ENCODE measurements at places on chromosomes 3 and 15.

- DNase-seq: no peak
Observed at GRCh38 chr15:85804481-85805170, 9.9 kb upstream of the KLHL25 start.

GRCh38 chr3:48013288-48013980, 2.8 kb downstream of the MAP4 start:
- peak; percentile 65 for DNase-seq

DNA sequence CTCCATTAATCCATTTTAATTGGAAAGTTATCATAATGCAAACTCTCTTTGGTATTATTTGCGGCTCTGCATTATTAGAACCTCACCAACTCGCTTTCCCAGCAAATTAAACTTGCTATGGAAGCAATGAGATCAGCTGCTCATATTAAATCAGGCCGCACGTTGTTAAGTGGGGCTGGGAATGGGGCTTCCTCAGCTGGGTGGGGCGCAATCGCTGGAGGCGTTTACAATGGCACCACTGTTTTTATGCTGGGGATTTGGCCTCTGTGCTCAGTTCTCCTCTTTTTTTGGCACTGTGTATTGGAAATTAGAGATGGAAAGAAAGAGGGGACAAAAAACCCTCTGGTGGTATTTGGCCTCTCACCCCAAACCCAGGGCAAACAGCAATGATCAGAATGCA, 72.2 kb downstream of the RPLP1 start:
- no peak for DNase-seq

DNA sequence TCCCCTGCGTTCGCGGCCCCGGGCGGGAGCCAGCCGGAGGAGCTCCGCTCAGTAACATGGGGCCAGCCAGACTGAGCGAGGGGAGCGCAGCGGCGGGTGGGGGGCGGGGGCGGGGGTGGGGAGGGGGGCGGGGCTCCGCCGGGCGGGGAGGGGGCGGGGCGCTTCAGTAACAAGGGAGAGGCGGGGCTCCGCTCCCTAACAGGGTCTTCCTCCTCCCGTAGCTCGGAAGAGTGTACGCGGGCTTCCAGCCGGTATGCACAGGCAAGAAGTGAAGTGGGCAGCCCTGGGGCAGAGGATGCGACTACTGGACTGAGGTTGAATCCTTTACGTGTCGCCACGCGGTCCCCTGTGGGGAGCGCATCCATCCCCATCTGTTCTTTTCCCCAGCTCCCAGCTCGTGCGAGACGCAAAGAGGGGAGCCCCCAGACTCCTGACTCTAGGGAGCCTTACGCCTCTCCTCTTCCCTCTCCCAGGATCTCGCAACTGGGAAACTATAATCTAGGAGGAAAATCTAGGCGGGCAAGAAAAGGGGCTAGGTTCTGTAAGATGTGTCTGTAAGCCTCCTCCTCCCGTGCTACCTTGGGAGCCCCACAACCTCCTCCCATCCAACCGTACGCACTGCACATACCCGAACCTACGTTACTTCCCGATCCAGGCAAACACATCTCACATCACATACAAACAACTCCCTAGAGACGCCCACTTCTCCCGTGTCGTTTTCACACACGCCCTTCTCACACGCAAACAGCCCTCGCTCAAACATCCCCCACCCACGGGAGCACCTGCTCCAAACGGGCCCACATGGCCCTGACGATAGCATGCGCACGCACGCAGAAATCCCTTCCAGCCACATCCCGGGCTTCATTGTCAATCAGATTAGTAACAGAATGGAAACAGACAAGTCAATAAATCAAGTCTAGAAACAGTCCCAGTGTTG, at the start of gene SHF:
Gene SHF (minus strand): TSS at position 73 of the 937 bp plus-strand sequence. CDS start 15 bp downstream, at position 58.
- DNase-seq: peak; percentile 26

DNA sequence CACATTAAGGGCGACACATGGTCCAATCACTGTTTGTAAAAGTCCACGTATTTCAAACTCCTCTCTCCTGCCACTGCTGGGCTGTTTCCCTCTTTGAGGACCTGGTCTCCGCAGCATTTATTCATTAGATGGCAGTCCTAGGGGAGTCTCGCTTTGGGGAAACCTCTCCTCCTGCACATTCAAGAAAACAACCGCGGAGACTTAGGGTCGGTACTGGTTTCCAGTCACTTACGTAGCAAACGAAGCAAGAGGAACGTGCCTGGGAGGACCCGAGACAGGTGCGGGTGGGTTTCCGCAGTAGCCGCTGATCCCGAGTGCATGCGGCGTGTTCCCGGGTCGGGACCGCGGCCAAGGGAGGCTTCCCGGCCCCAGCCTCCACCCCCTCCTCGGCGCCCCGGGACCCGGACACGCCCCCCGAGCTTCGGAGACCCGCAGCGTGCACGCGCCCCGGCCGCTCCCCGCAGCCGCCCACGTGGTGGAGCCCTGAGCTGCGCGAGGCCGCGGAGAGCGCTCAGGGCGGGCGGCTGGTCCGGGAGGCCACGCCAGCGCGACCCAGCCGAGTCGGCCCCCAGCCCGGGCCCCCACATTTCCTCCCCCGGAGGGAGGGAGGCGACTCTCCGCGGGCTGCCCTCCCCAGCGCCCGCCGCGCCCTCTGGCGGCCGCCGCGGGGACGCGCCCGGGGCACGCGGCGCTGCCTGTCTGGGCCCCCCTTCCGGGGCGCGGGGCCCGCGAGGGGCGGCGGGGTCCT, 1.1 kb upstream of the IGF1R start:
- DNase-seq: peak; percentile 55

DNA sequence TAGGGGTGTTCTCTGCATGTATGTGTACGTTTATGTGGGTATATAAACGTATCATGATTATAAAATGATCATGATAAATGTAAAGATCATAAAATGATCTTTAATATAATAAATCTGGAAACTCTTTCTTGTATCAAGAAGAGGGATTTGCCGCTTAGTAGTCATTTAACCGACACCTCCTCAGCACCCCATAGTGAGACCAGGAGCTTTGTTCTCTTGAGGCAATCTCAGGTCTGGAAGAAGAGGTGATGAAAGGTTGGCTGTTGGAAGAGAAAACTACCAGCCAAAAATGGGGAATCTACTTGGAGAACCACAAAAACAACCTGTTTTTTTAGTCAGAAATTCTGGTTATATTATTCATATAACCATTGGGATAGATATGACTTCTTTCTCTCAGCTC, 38.7 kb downstream of the TGFBR2 start:
- no peak for DNase-seq

DNA sequence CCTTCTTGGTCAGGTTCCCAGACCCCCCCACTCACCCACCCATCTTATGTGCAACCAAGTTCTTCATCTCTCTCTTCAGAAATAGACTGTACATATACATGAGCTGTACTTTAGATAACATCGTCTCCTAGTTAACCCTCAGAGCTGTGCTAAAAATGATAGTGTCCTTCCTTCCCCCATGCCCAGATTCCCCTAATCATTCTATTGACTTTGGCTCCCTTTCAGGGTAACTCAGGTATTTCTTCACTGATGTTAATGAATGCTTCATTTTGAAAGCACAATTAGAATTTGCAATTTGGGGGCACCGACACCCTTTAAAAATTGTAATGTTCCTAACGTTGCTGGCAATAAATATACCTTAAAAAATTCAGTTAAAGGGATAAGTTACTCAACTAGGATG, 10.9 kb downstream of the PARP9 start:
- DNase-seq: no peak

DNA sequence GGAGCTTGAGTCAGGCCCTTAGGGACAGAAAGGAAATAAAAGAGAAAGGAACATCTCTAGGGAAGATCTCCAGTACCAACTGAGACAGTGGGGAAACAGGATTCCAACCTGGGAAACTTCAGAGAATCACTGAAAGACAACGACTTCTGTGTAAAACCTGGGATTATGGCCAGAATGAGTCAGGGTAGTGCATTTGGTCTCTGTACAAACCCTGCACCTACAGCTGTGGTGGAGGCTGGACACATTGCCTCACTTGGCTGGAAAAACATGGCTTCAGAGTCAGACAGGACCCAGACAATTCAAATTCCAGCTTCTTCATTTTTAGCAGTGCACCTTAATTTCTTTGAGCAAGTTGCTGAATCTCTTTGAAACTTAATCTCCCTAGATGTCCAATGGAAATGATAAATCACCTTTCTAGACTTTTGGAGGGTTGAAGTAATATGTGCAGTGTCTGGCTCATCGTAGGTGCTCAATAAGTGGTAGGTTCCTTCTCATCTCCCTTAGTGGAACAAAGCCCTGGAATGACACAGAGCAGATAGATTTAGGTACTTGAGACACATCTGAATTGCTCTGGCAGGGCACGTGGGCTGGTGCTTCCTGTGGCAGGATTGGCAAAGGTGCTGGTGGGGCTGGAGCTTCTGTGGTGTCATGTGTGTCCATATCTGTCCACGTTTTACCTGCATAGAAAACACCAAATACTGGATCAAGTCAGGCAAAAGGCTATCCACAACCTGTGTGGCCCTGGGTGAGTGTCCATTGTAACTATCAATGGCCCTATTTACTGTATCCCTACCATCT, 6.1 kb upstream of the CLSTN2 start:
- no peak for DNase-seq

DNA sequence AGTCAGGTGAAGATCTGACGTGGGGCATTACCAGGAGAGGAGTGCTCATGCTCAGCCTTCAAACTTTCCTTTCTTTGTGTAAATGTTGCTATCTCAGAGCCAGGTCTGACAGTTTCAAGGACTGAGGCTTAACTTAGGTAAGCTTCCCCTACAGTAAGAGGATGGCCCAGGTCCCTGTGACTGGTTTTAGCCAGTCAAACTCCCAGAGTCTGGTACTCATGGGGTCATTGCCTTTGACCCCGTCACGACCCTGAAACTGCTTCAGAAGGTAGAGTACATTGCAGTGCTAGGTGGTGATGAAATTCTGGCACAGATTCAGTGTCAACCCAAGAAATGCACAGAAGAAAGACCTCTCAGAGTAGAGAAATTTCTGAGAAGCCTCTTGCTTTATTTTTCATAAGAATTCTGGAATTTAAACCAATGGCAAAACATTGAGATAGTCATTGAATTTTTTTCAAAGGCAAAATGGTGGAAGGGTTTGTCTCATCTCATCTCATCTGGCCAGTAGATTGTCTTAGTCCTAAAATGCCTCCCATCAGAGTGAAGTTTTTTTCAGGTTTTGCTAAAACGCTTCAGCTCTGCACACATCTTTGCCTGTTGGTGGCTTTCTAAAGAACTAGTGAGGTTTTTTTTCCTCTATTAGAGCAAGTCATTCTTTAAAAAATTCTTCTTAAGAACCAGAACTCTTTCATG, 23.1 kb downstream of the ZBTB38 start:
- DNase-seq: no peak

DNA sequence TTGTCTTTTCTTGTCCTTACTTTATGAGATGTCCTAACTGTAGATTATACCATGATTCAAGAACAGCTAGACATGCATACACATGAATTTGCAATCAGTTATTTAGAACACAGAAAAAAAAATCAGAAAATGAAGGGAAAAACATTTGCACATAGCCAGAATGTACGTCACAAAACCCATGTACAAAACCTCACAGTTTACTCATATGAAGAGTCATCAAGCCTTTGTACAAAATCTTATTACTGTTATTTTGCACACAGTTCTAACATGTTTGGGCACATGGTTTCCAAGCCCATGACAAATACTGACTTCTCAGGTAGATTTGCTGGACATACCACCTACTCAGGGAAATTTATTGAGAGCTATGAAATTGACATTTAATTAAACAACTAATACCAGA, 48.2 kb downstream of the MAP3K13 start:
- DNase-seq: peak; percentile 93

GRCh38 chr3:9800529-9800928, 7.6 kb downstream of the ARPC4 start:
- no peak for DNase-seq

DNA sequence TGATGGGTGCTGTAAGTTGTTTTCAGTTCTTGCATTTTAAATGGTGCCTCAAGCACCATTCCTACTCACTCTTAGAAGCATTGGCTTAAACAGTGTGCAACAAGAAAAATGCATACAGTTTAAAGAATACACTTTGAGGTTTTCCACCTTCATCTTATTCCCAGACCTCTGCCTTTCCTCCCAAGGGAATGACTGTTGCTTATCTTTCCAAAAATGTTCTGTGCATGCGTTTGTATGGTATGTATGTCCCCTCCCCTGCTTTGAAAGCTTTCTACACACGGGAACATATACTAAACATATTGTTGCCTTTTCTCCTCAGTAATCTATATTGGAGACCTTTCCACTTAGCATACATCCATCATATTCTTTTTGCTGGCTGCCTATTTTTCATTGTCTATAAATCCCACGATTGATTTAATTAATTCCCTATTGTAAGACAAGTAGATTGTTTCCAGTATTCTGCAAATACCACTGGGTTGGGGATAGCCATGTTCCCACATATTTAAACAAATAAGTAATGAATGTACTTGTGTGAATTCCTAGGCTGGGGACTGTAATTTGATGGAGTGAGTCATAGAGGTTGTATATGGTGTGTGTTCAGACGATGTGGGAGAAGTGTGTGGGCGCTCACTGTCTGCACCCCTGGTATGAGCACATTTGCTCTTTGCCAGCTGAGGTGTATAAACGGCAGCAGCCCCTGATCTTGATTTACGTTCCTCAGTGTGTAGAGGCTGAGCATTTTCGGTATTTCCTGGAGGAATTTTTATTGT, 5.8 kb downstream of the TRAK1 start:
- peak; percentile 62 for DNase-seq

GRCh38 chr3:175163686-175164085, 304.6 kb downstream of the NAALADL2 start:
- peak; percentile 80 for DNase-seq

GRCh38 chr3:159726231-159726964, 262.2 kb upstream of the IL12A start:
- peak; percentile 92 for DNase-seq

DNA sequence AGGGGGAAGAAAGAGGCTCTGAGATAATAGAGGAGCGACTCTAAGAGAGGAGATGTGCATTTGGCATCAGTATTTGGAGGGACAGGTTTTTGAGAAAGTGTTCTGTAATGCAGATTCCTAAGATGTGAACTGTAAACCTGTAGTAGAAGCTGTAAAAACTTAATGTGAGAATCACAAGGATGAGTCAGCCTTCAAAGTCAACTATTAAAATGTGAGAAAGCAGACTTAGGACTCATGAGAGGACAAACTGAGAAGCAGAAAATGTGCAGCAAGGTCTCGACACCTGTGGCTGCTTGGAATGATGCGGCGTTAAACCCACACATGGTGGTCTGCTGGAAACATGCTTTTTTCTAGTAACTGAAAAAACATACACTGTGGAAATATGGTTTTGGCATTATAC, 36.0 kb downstream of the USP13 start:
- peak; percentile 36 for DNase-seq

DNA sequence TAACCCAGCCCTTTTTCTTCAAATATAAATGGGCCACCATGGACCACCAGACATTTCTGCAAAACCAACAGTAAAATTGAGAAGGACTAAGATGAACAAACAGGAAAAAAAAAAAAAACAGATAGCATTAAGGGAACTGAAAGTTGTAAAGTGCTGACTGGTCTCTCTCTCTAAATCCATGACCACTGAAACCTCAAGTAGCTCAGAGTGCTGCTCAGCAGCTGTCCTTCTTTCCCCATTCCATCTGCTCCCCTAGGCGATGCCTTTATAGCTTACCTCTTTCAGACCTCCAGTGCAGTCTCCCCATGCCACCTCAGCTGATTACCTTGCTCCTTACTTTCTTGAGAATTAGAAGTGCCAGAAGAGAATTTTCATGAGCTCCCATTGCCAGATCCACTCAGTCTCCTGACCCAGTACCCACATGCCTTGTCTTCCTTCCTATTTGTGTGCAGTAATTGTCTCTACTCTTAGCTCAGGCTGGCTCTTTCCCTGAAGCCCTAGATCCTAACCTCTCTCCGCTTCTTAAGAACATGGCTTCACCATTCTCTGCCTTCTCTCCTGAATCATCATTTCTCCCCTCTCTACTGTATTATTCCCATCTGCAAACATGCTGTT, 23.9 kb upstream of the XIRP1 start:
- DNase-seq: no peak
